ENCODE measurements at places on chromosomes 11 and 22.

- DNase-seq, result no peak
Observed at GRCh38 chr11:2203440-2204259, 32.0 kb upstream of the TH start.

DNA sequence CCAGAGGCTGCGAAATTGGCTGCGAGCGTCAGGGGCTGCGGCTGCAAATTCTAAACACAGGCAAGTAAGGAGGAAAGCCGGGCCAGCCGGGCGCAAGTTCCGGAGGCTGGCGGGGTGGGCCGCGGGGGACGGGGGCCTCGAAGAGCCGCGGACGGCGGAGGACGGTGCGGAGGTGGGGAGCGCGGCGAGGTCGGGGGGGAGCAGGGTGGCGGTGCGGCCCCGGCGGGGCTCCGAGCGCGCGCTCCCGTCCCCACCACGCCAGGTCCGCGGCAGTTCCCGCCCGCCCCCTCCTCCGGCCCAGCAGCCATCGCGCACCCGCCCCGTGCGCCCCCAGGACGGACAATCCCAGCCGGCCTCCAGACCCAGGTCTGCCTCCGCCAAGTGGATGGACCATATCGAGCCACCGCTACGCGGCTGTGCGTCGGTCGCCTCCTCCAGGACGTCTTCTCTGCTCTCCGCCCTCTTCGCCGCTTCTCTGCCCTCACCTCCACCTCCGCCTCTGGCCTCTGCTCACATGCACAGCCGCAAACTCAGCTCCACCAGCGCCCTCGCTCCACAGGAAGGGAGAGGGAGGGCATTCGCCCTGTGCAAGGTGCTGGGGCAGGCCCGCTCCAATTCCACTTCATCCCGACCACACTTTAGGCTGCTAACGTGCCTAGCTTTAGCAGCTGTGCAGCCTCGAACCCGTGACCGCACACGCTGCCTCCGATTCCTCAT is 7.2 kb downstream of the ELFN2 start:
- no peak for DNase-seq

GRCh38 chr11:61054927-61055562 is 47.2 kb upstream of the CD5 start:
- DNase-seq, result no peak

- DNase-seq, result no peak
Observed at GRCh38 chr22:17264321-17265052, 45.3 kb upstream of the ADA2 start.

GRCh38 chr22:38706101-38706900 is 557 bp downstream of the GTPBP1 start:
- no peak for DNase-seq

DNA sequence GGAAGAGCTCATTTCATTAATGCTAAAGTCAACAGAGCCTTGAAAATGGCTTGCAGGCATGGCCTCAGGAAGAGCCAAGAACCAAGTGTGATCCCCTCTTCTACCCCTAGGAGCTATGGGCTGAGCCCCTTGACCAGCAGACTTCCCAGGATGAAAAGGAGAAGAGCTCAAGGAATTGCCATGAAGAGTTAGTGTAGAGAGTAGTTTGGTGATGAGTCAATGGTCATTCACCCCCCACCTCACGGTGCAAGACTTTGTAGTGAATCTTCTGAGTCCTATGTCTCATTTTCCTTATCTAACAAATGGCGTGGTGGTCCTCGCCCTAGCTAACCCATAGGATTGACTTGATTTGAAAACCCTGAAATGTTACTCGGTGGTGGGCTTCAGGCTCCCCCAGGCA is 422.4 kb upstream of the CADM1 start:
- no peak for DNase-seq

DNA sequence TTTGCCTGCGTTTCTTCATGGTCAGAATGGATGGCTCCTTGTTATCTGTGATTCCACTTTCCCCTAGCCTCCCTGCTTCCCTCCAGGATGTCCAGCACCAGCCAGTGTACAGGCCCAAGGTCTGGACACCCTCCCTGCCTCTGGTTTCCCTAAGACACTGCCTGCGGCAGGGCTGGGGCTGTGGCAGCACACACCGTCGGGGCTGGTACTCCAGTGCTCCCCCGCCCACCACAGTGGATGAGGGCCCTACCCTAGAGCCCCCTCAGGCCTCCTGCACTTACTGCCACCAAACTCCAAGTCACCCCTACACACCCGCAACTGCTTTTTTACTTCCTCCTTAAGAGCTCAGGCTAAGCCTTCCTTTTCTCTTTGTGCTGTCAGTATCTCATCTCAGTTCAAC is 28.9 kb downstream of the ZNF214 start:
- no peak for DNase-seq

DNA sequence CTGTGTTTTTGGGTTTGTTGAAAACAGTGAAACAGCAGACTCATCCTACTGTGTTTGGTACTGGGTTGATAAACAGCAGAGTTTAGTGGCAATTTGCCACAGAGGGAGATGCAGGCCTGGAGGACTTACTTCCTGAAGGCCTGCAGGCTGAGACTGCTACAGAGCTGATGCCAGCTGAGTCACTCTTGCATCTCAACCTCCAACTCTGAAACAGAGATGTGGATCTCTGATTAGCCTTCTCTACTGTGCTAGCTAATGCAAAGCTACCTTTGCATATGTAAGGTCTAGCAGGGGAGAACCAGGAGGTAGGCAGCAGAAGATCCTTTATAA is 14.3 kb downstream of the ATP5MG start:
- DNase-seq, result no peak

GRCh38 chr11:1820463-1821325 is 14.1 kb upstream of the SYT8 start:
- DNase-seq, result no peak

DNA sequence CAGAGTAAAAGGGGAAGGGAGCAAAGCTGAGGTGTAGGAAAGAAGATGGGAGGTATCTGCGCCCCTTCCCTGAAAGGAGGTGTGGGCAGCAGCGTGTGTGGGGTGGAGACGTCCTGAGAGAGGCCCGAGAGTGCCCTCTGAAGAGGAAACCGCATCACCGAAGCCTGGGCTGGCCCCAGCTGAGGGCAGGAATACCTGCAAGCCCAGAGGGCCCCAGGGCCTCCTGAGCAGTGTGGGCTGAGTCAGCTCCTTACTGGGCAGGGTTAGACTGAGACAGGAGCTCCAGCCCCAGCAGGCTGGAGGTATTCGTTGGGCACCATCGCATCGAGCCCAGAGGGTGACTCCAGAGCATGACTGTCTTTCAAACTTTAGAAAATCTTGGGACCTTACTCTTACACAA is 534.0 kb upstream of the B3GAT1 start:
- DNase-seq, result no peak

- DNase-seq, result no peak
Observed at GRCh38 chr11:44782478-44782877, 55.7 kb downstream of the TSPAN18 start.

- no peak for DNase-seq
Observed at GRCh38 chr11:12100429-12100828, 10.0 kb upstream of the MICAL2 start.

GRCh38 chr11:102791271-102792036 is 6.5 kb downstream of the MMP1 start:
- DNase-seq, result no peak

- no peak for DNase-seq
Observed at GRCh38 chr11:84817998-84818397, 809.1 kb downstream of the DLG2 start.

DNA sequence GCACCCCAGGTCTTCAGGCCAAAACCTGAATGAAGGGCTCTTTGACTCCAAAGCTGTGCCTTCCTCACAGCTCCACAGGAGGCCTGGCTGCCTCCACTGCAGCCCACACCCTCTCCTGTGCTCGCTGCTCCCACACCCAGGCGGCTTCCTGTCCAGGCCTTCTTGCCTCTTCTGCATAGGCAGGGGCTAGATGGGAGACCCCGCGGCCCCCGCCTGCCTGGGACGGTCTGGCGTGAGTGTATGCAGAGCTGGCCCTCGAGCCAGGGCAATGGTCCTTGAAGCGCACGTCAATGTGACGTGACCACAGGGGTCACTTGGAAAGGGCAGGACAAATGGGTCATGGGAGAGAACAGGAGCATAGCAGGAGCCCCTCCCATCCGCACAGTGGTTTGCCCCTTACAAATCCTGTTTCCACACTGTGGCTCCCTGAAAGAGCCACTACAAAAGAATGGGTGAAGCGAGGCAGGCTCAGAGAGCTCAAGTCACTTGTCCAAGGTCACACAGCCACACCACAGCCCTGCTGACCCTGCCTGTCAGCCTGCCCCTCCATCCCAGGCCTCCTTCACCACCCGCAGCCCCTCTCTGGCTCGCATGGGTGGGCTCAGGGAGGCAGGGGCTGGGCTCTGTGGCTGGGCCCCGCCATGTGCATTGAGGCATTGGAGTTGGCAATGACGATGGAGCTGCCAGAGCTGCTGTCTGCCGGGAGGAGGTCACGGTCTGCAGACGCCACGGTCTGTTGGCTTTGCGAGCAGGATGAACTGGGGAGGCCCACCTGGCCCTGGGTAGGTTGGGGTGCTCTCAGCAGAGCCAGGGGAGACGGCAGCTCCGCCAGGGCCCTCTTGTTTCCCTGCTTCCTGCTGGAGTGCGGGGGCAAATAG is 71.2 kb upstream of the WNT11 start:
- DNase-seq, result no peak

All from stimulated activated CD4-positive, alpha-beta T cell treated with anti-CD3 and anti-CD28 coated beads, Interleukin-12 subunit alpha, Interleukin-12 subunit beta, amount 100 ng/mL, for 24 hours (primary cell).